Effector CD4-positive, alpha-beta T cell (primary cell): ENCODE measurements at places on chromosomes 2 and 18.

- peak; percentile 29 for DNase-seq
Observed at GRCh38 chr18:48913201-48913600, 37.6 kb downstream of the SMAD7 start.

GRCh38 chr2:55776966-55777365 is 83.3 kb upstream of the PNPT1 start:
- no peak for DNase-seq

GRCh38 chr2:236355911-236356310 is 91.7 kb upstream of the ASB18 start:
- DNase-seq: no peak

DNA sequence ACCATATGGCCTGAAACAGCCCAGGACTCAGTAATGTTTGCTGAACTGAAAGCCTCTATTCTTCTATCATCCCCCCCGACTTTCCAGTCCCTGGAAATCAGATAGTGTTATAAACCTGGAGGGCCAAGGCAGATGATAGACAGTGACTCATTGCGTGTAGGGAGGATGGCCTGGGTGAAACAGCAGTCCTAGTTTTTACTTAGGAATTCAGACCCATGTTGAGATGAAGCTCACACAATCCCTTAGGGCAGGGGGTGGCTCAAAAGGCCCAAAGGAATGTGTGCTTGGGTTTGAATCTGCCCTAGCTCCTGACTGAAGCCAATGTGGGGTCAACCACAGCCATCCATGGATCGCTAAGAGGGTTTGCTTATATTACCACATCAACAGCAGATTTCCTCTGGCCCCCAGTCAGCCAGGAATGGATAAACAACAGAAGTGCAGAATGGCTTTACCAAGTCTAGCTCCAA is 43.9 kb upstream of the STPG4 start:
- DNase-seq: no peak
